Dermis blood vessel endothelial cell (primary cell): ENCODE measurements at places on chromosomes 7 and 10. TPM values are rescaled to one million over a fixed set of nuclear protein-coding genes. Genes with fewer than 3 reads are reported as not detected.
A peak's percentile ranks its signal among the peaks of the same experiment; 100 is the strongest.

DNA sequence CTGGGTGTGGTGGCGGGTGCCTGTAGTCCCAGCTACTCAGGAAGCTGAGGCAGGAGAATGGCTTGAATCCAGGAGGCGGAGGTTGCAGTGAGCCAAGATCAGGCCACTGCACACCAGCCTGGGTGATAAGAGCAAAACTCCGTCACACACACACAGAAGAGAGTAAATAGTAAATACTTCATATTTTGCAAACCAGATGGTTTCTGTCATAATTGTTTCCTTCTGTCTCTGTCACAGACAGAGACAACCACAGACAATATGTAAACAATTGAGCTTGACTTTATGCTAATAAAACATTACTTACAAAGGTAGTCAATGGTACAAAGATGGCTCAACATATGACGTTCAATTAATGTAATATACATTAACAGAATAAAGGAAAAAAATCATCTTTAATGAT lies 83.7 kb downstream of the JMJD1C start:
- DNase-seq = no peak

DNA sequence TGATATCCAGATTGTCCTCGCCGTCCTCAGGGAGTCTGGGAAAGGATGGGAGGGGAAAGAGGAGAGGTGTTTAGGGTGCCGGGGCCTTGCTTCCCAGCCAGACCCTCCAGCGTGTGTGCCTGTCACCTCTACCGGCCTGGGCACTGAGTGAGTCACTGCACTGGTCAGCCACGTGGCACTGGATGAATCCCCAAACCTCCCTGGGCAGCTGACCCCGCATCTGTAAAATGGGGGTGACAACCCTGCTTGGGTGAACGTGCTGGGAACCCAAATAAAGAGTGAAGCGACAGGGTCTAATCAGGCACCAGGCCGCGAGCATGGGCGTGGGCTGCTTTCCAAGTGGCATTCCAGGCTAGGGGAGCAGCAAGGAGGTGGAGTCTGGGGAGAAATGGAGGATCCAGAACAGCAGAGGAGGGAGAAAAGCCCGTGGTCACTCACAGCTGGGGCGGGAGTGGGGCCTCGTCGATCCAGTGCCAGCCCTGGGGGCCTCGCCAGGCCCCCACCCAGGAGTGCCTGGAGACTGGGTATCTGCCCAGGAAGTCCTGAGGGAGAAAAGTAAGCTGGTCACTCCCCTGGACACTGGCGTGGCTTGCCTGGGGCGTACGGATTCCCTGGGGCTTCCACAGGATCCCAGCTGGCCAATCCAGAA lies 29.7 kb downstream of the KLRG2 start:
- no peak for DNase-seq

DNA sequence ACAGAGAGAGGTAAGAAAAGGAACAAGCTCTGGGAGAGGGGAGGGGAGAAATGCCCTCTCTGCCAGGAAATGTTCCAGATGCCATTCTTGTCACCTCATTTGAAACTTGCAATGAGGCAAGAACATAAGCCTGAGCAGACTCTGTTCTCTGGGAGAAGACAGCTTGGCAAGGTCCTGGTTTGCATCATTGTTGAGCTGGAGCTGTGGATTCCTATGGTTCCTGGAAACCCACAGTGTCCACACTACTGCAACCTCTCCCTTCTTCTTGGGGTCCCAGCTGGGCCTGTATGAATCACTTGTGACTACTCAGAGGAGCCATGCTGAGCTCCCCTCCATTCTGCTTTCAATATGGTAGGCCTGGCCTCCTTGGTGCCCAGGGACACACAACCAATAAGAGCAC lies 60.8 kb upstream of the HECTD2 start:
- DNase-seq = peak; percentile 67

DNA sequence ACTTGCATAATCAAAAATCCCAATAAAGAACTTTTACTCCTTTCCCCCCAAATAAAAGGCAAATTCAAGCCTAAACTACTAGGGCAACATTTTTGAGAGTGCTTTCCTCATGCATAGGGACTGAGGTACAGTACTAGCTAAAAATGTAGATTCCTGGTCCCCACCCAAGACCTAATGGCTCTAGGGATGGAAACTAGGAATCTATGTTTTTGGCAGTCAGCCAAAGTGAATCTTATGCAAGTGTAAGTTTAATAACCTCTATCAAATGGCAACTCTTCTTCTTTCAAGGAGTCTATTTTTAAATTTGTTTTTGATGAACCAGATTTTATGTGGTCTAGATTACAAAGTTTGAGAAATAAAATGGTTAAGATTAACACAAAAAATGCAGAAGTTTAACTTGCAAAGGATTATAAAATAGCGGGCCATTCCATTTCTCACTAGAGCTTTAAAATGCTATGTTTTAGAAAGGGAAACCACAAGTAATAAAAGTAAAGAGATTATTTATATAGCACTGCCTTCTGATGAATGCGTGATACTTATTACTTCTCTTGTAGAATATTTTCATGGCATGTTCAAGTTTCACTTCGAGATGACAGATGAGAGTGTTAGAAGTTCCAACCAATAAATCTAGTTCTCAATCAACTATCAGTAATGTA lies 70.4 kb upstream of the MDFIC start:
- no peak for DNase-seq

GRCh38 chr7:42068554-42069280 lies 168.3 kb downstream of the GLI3 start:
- no peak for DNase-seq

GRCh38 chr10:57946833-57947232 lies 320.9 kb downstream of the IPMK start:
- DNase-seq = no peak

GRID2IP gene
- 0.05 TPM in 1 of 2 replicates, not detected in the other for total RNA-seq

NFE2L3 gene
- 33.4 and 38.6 TPM in 2 replicates for total RNA-seq

EPHA1 gene
- 0.09 TPM in 1 of 2 replicates, not detected in the other for total RNA-seq

HYCC1 gene
- total RNA-seq = 44.4 and 53.9 TPM in 2 replicates
